ENCODE measurements at places on chromosomes 3 and 15. TPM values are rescaled to one million over a fixed set of nuclear protein-coding genes. Genes with fewer than 3 reads are reported as not detected.

DNA sequence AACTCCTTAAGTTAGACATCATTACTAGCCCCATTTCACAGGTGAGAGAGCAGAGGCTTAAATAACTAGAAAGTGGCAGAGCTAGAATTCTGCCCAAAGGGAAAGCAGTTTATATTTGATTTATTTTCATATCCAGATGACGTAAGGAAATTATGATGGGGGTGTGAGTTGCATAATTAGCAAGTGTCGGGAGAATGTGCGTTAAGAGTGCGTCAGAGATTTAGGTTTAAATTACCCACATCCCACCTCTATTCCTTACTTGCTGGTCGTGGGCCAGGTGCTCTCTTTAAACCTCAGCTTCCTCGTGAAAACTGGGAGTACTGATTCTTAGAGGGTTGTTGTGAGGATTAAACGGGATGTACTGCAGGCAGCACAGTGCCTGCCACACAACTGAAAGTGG is 32.3 kb downstream of the FSTL1 start:
- DNase-seq, result no peak

DNA sequence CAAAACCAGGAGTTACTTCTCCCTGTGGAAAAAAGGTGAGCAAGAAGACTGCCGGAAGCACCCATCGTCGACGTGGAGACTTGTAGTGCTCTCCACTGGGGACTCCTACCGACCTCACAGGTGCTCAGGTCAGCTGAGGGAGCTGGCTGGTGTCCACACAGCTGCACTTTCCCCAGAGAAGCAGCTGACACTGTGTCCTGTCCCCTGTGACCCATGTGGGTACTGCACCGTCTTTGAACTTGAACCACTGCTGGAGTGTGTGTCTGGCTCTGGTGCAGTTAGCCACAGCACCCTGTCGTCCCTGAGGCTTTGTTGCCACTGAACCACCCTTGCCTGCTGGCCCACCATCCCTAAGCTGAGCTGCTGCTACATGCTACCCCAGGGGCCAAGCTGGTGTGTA is 270.8 kb downstream of the CACNA2D3 start:
- DNase-seq, result no peak

- DNase-seq, result no peak
Measured at GRCh38 chr3:112121577-112122547, 11.2 kb downstream of the GCSAM start.

DNA sequence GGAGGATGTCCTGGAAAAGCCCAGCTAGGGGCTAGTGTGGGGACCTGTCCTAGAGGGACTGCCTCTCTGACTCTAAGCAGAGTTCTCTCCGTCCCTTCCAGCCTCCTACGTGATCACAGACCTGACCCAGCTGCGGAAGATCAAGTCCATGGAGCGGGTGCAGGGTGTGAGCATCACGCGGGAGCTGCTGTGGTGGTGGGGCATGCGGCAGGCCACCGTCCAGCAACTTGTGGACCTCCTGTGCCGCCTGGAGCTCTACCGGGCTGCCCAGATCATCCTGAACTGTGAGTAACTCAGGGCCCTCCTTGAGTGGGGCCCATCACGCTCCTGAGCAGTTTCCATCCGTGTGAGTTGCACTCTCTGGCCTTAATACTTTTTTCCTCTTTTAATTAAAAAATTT is 13.0 kb downstream of the IRAK2 start:
- no peak for DNase-seq

DNA sequence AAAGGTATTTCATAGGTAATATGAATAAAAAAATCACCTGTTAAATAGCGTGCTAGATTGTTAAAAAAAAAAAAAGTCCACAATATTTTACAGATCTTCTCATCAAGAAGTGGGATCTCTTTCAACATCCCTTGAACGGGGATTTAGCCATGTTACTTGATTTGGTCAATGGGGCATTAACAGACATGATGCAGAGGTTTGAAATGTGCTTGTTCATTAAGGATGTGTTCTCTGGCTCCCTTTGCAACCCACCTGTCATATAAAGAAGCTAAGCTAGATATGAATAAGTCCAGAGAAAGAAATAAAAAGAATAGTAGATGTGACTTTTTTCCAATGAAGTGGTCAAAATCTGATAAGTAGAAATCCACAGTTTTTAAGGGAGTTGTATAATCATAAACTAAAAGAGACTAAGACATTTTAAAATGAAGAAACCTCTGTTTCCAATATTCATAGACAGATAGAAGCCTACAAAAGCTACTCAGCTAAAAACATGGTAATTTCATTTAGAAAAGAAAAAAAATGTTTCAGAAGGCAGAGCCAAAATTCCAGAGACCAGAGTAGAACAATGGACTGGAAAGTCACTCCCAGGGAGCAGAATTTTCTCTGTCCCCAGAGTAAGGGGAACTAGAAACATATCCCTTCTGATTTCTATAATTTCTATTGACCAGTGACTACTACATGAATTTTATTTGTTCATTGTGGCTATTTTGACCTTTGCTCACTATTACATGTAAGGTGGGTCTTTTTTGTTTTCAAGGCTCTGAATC is 79.2 kb downstream of the PLSCR2 start:
- DNase-seq, result no peak

DNA sequence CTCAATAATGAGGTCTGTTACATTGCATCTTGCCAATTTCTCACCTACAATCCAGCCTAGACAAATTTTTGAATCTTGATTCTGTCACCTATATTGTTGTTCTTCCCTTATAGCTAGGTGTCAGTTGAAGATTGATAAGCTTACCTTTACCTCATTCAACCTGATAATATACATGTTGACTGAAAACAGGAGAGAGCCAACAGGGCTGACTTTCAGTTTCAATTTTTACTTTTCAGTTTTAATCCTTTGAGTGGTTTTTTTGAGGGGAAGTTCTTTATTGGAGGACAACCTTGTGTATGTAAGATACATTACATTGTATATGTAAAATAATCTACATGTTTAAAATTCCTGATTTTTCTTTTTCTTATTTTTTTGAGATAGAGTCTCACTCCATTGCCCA is 5.8 kb downstream of the ATP13A5 start:
- DNase-seq, result no peak

DNA sequence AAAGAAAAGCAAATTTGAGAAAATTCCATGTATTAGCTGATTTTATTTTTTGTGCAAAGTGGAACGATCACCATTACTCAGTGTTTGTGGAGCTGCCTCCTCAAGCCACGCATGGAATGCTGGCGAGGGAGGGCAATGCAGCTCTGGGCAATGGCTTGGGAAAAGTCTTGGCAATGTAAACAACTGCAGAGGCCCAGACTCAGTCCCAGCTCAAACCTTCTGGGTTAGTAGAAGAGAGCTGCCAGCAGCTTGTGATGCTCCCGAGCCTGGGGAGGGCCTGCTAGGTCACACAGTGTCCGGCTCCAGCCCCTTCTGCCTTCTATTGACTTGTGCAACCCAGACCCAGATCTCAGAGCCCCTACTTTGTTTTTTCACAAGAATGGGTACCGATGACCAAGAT is 4.3 kb downstream of the EPHB1 start:
- DNase-seq, result no peak

DNA sequence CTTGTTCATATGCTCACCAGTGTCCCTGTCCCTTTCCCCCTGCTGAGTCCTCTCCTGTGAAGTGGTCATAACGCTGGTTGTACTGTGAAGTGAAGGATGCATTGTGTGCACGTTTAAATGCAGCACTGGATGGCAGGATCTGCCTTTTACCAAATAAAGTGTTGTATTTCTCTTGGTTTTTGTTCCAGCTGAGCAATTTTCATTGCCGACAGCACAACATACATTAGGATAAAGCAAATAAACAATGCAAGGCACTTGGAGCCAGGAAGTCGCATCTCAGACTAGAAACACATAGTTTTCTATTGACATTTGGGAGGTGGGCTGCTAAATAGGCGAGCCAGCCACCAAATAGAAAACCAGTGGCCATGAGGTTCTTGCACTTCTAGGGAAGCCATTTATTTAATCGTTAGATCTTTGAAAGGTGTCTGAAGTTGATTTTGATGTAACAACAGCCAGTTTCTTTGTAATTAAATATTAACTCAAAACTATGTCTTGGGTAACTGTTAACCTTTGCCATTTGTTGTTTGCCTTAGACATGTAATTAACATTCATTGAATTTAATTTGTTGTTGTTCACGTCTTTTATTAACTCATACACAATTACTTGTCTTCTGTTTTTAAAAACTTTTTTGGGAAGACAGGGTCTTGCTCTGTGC is 185.3 kb downstream of the FNDC3B start:
- DNase-seq, result no peak

GRCh38 chr3:32500880-32501782 is 1.5 kb downstream of the CMTM6 start:
- DNase-seq, result no peak

- no peak for DNase-seq
Measured at GRCh38 chr15:82788496-82788895, 17.4 kb downstream of the FSD2 start.

DNA sequence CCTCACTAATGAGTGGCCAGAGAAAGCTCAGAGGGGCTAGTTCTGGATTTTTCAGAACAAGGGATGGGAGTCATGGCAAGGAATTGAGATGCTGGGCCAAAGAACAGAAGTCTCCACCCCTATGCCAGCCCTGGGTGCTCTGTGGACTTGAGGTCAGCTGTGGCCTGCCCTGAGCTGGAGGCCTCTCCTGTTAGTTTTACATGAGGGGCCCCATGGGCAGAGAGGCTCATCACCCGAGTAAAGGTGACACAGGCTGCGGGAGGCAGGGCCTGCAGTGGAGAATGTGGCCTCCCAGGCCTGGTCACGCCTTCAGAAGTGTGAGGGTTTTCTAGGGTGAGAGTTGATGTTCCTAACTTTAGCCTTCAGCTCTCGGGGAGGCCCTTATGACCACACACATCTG is 44.9 kb downstream of the ABHD5 start:
- DNase-seq, result no peak

GRCh38 chr3:82202269-82202668 is 440.8 kb upstream of the GBE1 start:
- DNase-seq, result no peak

DNA sequence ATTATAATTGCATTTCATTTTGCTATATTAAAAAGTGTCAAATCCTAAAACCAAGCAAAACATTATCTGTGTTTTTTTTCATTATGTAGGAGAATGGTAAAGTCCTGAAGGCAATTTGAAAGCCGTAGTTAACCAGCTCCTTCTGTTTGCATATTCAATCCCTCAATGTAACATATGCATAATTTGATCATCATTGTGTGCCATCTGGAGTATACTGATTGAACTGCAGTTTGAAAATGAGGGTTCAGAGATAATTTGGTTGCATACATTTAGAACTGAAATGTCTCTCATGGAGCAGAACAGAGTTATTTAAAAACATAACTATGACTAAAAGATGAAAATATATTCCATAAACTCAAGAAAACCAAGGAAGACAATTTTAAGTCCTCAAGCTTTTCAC is 518.6 kb downstream of the GBE1 start:
- peak; percentile 22 for DNase-seq

GRCh38 chr15:47431501-47431900 is 285.8 kb upstream of the SEMA6D start:
- DNase-seq, result peak; percentile 81

DNA sequence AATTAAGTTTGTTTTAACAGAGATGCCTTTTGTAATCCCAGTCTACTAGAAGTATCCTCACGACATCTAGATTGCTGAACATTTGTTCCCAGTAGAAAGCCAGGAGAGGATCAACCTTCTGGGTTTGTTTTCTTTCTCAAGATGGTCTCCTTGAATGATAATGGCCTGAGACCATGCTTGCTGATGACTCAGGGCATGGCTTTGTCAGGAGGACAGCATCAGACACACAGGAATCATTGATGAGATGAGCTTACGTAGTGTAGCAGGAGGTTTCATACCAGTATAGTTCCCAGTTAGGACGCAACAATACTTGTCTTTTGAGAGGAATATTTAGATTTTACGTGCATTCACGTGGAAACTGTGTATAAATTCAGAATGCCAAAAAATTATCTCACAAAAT is 38.6 kb downstream of the ATP1B3 start:
- DNase-seq, result no peak

- no peak for DNase-seq
Measured at GRCh38 chr15:70024521-70024920, 73.2 kb downstream of the TLE3 start.

DNA sequence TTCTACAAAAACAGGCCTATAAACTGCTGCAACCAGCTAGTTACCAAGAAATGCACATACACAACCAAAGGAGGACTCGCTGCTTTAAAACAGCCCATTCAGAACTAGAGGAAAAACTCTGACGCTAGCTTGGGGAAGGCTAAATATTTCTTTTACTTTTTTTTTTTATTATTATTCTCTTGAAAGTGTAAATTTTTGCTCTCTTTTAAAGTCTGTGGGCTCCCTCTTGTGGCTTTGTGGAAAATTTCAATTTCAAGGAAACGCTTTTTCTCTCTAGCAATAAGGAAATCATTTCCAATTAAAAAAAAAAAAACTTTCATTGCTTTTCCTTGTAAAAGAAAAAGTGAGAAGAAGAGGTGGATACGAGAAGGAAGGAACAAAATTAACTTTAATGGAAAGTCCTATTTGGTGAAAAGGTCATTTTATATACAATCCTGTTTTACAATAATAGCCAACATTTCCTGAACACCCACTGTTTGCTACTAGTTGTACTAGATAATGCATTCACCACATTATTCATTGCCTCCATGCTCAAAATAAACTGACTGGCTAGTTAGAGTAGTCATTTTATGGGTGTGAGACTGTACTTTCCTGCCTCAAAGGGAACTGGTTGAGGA is 51.2 kb upstream of the SAMMSON start:
- peak; percentile 34 for DNase-seq

DNA sequence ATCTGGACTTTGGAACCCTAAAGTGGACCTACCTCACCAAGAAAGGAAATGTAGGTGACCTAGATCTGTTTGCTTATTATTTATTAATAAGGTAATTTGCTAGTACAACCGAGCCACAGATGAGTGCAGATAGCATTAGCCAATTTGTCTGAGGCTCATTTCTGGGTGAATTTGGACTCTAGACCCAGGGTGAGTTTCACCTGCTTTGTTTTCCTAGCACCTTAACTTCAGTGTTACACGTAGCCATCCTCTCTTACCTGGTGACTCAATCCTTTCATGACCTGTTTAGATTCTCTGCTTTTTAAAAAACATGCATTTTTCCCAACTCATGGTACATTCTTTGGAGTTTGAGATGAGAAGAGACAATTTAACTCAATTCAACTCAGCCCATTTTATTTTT is 33.5 kb upstream of the KPNA4 start:
- no peak for DNase-seq

GRCh38 chr3:155748611-155749365 is 3.9 kb upstream of the PLCH1 start:
- DNase-seq, result no peak

The EOMES gene
- 0.52 TPM for polyA plus RNA-seq

The IDH2 gene
- 202 TPM for polyA plus RNA-seq

The ITPKA gene
- 0.46 TPM for polyA plus RNA-seq

The FHIT gene
- 5.9 TPM for polyA plus RNA-seq

The LRRC34 gene
- 4.7 TPM for polyA plus RNA-seq

The PLA2G4D gene
- polyA plus RNA-seq, result 0.11 TPM

The EAF2 gene
- 8.3 TPM for polyA plus RNA-seq

The UBR1 gene
- 17.4 TPM for polyA plus RNA-seq

The CFAP44 gene
- 13.8 TPM for polyA plus RNA-seq

The GNAT1 gene
- not detected for polyA plus RNA-seq

The CCR9 gene
- 0.11 TPM for polyA plus RNA-seq

The MYO1E gene
- polyA plus RNA-seq, result 42.5 TPM

The FSTL1 gene
- 611 TPM for polyA plus RNA-seq

The GOLGA8J gene
- polyA plus RNA-seq, result 0.38 TPM

The GP9 gene
- not detected for polyA plus RNA-seq

The CPB1 gene
- 0.98 TPM for polyA plus RNA-seq
